Gastrocnemius medialis (tissue), 4 donors: ENCODE measurements at places on chromosomes 12 and 14. TPM values are rescaled to one million over a fixed set of nuclear protein-coding genes. Genes with fewer than 3 reads are reported as not detected.

The AQP2 gene
- not detected for total RNA-seq

The PLCZ1 gene
- total RNA-seq = not detected

The ZFHX2 gene
- not detected for total RNA-seq

The FOXJ2 gene
- 27.6 TPM for total RNA-seq

The RTN1 gene
- 1.9 TPM for total RNA-seq
